ENCODE measurements at places on chromosomes 11 and 22. TPM values are rescaled to one million over a fixed set of nuclear protein-coding genes. Genes with fewer than 3 reads are reported as not detected.

DNA sequence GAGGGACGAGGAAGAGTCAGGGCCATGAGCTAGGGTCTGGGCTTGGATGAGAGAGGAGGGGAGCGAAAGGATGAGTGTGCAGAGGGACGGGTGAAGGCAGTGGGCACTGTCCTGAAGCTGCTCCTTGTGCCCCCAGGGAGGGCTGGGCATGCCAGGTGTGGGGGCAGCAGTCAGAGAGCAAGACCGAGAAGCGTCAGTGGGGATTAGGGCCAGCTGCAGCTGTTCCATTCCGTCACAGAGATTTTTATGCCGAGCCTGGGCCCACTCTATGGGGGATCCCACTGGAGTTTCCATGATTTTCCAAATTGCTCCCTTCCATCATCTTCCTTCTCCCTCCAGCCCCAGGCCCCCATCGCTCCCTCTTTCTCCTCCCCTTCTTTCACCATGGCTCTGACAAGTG, 93.2 kb downstream of the NECTIN1 start:
- no peak for DNase-seq

DNA sequence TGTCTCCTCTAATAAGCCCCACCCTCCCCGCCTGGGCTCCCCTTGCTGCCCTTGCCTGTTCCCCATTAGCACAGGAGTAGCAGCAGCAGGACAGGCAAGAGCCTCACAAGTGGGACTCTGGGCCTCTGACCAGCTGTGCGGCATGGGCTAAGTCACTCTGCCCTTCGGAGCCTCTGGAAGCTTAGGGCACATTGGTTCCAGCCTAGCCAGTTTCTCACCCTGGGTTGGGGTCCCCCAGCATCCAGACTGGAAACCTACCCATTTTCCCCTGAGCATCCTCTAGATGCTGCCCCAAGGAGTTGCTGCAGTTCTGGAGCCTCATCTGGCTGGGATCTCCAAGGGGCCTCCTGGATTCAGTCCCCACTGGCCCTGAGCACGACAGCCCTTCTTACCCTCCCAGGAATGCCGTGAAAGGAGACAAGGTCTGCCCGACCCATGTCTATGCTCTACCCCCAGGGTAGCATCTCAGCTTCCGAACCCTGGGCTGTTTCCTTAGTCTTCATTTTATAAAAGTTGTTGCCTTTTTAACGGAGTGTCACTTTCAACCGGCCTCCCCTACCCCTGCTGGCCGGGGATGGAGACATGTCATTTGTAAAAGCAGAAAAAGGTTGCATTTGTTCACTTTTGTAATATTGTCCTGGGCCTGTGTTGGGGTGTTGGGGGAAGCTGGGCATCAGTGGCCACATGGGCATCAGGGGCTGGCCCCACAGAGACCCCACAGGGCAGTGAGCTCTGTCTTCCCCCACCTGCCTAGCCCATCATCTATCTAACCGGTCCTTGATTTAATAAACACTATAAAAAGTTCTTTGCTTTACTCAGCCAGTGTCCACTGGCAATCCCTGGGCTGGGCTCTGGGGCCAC, 14.4 kb downstream of the TSKU start:
- no peak for DNase-seq

- DNase-seq: no peak
These were observed 29.0 kb upstream of the FGF3 start for GRCh38 chr11:69848201-69848600.

DNA sequence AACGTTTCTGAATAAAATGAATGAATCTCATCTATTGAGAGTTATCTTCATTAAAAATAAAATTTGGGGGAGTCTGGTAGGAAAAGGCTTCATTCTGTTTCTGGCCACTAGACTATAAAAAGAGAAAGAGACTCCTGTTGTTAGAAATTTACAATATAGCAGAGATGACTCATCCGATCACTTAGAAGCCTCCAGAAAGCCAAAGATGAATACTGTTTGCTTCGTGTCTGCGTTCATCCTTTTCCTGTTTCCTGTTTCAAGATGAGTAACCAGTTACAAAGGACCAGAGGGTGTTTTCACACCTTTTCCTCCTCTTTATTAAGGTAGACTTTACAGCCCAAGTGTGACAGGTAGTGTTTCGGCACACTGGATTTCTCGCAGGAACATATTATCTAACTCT, 1120.7 kb downstream of the LRRC4C start:
- no peak for DNase-seq

DNA sequence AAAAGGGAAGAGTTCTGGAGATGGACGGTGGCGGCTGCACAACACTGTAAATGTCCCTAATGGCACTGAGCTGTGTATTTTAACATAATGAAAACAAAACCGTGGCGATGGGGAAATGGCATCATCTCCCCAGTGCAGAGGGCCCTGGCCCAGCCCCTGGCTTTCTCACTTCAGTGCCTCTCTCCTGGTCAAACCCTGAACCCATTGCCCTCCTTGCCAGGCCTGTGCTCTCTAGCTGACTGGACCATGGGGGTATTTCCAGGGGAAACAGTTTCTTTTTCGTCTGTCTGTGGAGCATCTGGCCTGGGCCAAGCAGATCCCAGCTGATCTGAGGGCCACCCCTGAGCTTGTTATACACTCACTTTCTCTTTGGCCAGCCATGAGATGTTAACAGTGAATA, 17.4 kb upstream of the NAP1L4 start:
- no peak for DNase-seq

GRCh38 chr22:20957683-20958431, 9.2 kb upstream of the AIFM3 start:
- DNase-seq: no peak

GRCh38 chr11:2314525-2315394, 12.9 kb downstream of the TSPAN32 start:
- peak; percentile 8 for DNase-seq

DNA sequence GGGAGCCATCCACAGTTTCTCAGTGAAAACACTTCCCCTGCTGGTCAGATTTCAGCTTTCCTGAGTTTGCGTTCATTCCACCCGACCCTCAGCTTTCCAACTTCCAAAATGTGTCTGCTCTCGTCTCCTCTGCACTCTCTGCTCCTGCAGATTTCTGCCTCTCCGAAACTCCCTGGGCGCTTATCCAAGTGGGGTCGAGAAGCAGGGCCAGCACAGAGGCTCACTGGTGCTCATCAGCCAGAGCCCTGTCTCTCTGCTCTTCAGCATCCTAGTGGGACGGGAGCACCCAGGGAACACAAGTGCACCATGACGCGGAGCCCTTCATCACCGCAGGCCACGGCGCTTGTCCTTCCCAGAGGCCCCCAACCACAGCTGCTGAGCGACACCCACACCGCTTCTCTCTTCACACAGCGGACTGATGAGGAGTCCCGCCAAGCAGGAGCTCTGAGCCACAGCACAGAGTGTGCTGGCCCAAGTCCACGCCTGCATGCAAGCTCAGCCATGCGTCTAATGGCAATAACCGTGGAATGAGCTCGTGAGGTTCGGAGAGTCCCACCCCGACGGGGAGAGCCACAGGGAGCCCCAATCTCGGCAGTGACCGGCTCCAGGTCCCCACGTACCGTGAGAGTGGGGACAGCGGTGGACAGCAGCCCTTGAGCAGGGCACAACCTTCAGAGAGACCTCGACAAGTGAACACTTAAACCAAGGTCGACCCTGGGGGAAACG, 27.9 kb upstream of the MOB2 start:
- no peak for DNase-seq

DNA sequence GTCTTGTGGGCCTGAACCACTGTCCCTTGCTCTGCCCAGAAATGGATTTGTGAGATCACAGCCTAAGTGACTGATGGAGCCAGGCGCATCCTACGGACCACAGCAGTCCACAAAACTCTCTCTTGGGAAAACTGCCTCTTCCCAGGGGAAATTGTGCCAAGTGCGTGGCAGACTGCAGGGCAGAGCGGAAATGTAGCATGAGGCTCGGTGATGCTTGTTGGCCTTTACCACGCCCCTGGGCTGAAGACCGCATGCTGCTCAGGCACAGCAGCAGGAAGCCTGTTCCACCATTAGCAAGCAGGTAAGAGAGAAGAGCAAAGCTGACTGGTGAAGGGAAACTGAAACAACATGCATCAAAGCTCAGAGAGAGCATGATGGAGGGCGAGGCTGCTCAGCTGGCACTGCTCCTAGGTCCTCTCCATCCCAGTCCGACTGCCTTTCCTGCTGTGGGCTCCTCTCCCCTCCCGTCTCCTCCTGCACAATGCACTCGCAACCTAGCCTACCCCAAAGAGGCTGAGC, 26.5 kb upstream of the SCARF2 start:
- peak; percentile 47 for DNase-seq

DNA sequence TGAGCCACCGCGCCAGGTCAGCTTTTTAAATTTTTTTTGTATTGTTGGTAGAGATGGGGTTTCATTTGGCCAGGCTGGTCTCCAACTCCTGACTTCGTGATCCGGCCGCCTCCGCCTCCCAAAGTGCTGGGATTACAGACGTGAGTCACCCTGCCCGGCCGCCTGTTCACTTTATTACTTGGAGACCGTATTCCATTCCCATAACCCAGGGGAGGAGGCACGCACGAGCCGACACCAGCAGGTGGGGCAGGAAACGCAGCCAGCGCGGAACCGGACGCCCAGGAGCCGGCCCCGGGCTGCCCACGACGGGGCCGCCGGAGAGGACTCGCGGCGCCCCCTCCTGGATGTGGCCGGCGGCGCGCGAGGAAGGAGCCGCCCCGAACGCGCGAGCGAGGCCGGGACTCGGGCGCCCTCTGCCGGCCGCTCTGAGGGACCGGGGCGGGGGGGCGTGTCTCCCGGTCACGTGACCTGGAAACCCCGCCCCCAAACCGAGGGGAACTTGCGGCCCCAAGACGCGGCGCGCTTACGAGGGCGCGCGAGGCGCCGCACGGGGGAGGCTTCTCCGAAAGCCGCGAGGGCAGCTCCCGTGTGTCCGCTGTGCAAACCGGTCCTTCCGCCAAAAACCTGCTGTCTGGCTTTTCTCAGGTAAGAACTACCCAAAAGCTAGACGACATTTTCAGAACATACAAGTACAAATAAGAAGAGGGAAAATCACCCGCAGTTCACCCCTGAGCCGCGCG, 11.6 kb upstream of the RNH1 start:
- peak; percentile 90 for DNase-seq

- DNase-seq: no peak
These were observed 6.8 kb upstream of the GALNT18 start for GRCh38 chr11:11628651-11629050.

GRCh38 chr22:41085842-41086241, 6.5 kb upstream of the EP300 start:
- no peak for DNase-seq

GRCh38 chr11:33376331-33377310, 119.4 kb downstream of the HIPK3 start:
- no peak for DNase-seq

GRCh38 chr11:74022546-74022945, 13.7 kb upstream of the UCP3 start:
- no peak for DNase-seq

- no peak for DNase-seq
These were observed 3.8 kb upstream of the INTS5 start for GRCh38 chr11:62656796-62657429.

DNA sequence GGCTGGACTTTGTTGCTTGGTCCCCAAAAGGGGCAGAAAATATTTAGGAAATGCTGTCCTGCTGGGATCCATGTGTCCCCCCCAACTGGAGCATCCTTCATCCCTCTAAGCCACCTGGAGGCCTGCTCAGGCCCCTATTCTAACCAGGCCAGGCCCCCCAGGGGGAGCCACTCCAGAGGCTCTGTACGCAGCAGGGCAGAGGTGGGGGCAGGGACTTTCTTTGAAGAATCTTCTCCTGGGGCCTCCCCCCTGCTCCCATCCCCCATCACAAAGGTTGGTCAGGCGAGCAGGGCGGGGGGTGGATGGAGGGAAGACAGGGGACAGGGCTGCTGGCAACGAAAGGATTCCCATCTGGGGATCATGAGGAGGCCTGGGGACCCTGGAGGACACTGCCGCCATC, 170.8 kb downstream of the MN1 start:
- DNase-seq: no peak

DNA sequence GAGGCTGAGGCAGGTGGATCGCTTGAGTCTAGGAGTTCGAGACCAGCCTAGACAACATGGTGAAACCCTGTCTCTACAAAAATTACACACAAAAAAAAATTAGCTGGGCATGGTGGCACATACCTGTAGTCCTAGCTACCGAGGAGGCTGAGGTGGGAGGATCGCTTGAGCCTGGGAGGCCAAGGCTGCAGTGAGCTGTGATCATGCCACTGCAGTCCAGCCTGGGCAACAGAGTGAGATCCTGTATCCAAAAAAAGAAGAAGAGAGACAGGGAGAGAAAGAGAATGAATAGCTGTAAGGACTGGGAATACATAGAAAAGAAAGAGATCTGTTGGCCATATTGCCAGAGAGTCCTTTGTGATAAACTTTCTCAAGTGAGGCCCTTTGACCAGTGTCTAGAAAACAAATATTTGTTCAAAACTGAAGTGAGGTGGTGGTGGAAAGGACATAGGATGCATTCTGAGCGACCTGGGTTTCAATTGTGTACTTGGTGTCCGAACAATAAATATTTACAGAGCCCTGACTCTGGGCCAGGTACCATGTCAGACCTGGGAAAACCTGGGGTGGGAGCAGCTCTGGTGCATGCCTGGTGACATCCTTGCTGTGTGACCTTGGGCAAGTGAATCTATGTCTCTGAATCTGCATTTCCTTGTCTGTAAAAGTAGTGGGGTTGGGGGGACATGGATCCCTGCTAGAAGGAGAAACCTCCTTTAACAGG, 89.6 kb upstream of the CRYBB3 start:
- no peak for DNase-seq

DNA sequence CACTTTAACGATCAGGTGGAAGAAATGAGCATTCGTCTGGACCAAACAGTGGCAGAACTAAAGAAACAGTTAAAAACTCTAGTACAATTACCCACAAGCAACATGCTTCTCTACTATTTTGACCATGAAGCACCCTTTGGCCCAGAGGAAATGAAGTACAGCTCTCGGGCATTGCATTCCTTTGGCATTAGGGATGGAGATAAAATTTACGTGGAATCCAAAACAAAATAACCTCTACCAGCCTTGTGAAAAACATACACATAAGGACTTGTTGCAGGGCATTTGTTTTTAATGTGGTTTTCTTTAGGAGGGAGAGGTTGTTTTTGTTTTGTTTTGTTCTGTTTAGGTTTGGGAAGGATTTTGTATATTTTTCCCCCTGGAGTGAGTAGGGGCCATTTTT, 14.2 kb upstream of the TECTA start:
- no peak for DNase-seq

DNA sequence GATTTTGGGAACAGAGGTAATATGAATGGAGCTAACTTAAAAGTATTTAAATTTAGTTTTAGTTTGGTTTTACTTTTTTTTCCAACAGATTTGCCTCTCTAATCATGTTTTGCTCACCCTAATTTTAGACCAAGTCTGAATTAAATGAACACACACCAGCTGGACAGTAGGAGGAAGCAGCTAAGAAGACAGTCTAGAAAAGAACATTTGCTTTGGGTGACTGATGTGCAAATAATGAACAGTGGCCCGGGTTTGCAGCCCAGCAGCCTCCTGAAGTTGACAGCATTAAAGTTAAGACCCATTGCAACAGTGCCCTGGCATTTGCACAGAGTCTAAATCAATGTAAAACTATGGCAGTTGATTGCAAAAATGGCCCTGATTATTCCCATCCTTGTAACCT, 66.4 kb upstream of the SORL1 start:
- DNase-seq: no peak

The SLC5A12 gene
- total RNA-seq: not detected

The LINC01488 gene
- not detected for total RNA-seq

Measured in CD4-positive, CD25-positive, alpha-beta regulatory T cell (primary cell).